Spleen (tissue), 13 donors: ENCODE measurements at places on chromosomes 3 and 15.

GRCh38 chr15:38558372-38559059 lies 6.1 kb downstream of the RASGRP1 start:
- no peak for DNase-seq

- DNase-seq: no peak
Measured at GRCh38 chr3:29285471-29286071, 4.7 kb downstream of the RBMS3 start.

DNA sequence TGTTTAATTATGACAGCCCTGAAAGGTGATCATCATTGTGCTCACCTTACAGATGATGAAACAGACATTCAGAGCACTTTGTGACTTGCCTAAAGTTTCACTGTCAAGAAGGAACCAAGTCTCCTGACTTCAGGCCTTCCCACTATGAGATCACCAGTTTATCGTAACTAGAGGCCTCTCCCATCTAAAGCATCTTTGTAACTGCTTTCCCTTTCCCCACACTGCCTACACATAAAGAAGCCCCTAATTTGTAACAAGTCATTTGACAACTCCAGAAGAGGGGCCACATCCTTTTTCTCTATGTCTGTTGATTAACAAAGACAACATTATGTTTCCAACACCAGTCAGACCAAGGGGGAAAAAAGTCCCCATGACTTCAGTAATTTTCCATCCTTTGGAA lies 1.1 kb downstream of the KLHL6 start:
- DNase-seq: no peak

GRCh38 chr3:186383026-186383993 lies 21.3 kb upstream of the DGKG start:
- DNase-seq: no peak

DNA sequence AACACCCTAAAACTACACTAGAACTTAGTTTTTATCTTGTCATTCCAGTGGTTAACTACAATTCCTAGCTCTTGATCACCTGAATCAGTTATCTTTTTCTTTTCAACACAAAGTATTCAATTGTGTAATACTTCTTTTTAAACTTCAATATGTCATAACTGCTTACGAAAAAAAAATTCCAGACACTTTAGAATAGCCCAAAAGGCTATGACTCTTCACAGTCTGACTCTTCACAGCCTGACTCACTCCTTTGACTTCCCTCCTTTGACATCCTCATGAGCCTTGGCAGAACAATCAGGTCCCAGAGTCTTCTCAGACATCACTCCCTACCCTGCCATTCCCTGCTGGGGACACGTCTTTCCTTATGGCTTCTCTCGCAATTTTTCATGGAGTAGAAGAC lies 727.1 kb downstream of the ROBO1 start:
- no peak for DNase-seq

DNA sequence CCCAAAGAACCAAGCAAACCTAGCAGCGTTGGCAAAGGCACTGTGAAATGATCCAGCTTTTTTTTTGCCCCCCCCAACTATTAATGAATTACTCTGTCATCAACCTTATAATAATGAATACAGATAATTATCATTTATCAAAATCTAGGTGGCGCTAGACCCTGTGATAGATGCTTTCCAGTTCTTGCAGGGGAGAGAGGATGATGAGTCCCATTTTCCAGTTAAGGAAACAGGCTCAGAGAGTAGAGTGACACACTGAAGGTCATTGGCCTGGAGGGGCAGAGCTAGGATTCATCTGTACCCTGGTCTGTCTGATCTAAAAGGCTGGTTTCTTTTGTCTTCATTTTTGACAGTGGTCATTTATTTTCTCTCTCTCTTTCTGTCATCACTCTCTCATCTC lies 5.0 kb downstream of the ACOX2 start:
- DNase-seq: no peak

- no peak for DNase-seq
Measured at GRCh38 chr3:110518031-110518430, 553.6 kb upstream of the NECTIN3 start.

DNA sequence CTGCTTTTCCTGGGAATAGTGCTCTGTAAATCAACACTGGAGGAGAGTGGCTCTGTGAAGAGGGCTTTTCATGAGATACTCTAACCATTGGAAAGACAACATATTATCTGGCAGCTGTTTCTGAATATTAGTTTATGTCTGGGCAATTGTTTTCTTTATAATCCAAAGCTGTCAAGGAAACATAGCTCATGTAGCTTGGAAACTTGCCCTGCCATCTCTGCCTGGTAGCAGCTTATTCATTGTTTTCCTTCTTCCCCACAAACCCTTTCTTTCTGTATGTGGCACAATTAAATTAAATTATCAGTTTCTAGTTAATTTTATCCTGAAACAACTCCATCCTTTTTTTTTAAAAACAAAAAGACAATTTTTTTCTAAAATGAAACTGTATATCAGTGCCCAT lies 160.0 kb downstream of the EDEM1 start:
- DNase-seq: no peak

DNA sequence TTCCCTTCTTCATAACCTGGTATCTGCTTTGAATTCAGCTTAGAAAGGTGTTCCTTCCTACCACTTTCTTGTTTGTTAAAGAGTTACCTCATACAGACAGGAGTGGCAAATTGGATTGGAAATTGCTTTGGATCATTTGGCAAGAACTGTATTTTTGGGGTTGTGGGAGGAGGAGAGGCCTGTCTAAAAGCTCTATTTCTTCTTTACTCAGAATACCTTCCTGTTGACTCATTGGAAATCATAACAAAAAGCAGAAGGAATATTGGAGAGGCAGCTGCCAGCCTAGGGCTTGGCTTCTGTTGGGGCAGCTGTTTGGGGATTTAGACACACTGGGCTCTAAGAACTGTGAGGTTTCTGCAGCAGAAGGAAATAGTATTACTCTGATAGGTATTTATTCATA lies 14.2 kb downstream of the IQGAP1 start:
- DNase-seq: no peak

- DNase-seq: no peak
Measured at GRCh38 chr3:31635545-31635944, 102.8 kb downstream of the STT3B start.

DNA sequence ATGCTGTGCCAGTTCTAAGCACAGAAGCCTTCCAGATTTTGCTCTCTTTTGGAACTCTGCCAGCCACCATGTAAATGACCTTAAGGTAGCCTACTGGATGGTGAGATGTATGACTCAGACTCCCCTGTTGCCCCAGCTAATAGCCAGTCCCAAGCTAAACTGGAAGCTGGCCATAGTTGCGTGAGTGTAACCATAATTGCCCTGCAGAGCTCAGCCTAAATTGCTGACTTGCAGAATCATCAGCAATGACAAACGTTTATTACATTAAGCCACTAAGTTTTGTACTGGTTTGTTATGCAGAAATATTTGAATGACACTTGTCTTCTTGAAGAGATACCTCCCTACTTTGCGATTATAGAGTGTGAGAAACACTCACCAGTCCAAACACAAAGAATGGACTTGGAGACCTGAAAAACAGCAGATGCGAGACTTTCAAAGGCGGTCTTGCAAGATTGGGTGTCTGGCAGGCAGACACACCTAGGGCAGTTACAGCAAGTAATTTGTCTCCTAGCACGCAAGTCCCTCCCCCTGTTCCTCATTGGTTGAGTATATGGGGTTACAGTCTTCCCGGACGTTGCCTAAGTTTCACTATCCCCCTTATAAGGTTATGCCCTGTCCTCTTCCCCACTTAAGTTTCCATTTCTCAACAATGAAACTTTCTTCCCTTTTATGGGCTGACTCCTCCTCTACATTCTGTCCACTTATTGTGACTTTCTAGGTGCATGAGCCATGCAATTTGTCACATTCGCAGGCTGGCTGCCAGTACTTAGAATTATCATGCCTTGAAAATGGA lies 83.6 kb upstream of the XCR1 start:
- no peak for DNase-seq

GRCh38 chr3:156577736-156578135 lies 22.8 kb upstream of the SSR3 start:
- DNase-seq: no peak

DNA sequence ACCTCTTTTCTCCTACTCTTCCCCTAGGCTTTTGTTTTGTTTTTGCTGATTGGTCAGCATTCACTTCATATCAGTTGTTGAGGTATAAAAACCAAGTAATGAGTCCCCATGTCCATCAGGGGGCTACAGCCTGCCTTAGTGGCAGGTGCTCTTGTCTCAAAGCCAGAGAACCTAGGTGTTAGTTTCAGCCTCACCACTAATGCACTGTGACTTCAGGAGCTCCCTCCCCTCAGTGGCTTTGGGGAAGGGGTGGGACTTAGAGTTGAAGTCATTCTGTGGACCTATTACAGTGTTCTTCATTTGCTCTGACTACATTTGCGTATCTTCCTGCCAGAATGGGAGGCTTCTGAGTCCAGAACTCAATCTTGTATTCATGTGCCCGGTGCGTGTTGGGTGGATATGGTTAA lies 41.6 kb downstream of the NR2C2 start:
- no peak for DNase-seq

GRCh38 chr3:55000546-55000945 lies 72.7 kb upstream of the LRTM1 start:
- DNase-seq: no peak

DNA sequence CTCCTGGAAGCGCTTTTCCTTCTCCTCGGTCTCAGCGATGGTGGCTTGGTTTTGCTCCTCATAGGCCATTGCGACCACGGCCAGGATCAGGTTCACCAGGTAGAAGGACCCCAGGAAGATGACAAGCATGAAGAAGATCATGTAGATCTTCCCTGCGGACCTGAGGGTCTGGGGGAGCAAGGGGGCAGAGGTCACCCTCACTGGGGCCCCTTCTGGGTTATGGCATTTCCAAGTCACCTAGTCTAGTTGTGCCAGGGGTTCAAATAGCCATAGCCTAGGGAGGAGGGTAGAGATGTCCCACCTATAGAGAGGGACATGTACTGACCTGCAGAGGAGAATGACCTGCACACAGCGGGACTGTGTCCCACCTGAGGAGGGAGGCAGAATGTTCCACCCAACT lies 43.5 kb downstream of the SCN5A start:
- peak; percentile 32 for DNase-seq

DNA sequence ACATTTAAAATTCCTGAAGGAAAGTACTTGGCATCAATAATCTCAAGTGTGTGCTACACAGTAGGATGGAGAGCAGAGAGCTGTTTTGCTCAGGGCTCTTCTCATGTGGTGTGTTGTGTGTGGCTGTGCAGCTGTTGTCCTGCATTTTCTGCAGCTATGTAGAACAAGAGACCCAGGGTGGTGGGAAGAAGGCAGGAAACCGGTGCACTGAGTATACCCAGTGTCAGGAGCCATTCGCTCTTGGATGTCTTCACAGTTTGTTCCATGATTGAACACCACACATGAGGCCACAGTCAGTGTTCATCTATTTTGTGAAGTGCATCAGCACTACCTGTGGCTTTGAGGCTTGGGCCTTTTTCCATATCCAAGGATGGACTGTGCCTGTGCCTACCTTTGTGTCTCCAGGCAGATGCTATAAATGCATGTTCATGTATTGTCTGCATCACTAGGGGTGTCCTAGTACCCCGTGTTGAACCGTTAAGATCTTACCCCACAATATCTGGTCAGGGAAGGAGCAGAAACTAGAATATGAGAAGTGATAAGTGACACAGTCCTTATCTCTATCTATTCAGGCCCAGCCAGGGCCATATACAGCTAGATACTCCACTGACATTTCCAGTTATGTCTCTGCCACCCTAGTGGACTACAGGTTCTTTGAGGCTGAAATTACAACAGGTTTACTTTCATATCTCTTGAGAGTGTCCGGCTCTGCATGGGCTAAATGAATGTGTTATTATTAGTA lies 194.3 kb downstream of the NR2F2 start:
- no peak for DNase-seq

DNA sequence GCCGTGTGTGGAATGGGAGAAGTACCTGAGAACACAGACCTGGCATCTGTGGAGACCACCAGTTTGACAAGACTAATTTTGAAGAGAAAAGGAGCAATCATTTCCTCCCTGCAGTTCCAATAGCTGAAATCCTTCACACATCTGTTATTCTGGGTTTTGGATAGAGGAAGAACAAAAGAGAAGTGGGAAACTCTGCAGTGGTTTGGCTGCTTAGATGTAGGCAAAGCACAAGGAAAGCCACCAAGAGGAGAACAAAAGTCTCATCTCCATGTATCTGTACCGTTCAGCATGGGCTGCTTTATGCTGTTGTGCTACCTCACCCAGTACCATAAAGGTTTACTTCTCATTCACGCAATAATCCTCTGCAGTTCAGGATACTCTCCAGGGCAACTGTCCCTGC lies 153.1 kb upstream of the COL8A1 start:
- DNase-seq: no peak

- DNase-seq: no peak
Measured at GRCh38 chr3:37256447-37256846, 82.1 kb upstream of the LRRFIP2 start.

DNA sequence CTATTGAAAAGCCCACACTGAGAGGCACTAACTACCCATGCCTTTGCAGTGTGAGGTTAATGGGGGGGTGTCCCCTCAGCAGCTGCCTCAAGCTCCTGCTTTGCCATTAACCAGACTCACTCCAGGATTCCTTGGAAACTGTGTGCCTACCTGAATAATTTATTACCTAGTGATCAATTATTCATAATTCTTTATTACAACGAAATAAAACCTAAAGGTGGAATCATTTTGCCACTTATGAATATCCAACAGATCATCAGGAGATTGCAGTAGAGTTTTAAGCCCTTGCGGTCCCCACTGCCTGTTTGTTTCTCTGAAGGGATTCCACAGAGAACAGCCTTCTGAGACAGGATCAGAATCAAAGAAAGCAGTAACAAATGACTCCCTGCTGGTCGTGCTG lies 23.3 kb downstream of the NEK11 start:
- DNase-seq: no peak

- no peak for DNase-seq
Measured at GRCh38 chr15:32831485-32831884, 113.7 kb downstream of the GREM1 start.

DNA sequence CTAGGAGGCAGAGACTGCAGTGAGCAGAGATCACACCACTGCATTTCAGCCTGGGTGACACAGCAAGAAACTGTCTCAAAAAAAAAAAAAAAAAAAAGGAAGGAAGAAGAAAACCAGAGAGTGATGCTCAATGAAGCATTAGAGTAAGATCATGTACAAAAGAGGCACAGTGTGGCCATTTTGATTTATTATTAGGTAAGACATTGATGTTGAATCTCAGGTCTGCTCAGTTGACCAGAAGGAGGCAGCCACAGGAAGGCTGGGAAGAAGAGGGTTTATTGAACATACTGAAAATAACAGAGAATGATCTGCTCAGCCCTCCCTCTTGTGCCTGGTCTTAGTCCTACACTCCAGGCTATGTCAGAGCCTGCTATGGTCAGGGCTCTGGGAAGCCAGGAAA lies 15.6 kb downstream of the LRRK1 start:
- no peak for DNase-seq
